ENCODE measurements at places on chromosomes 4 and X.

DNA sequence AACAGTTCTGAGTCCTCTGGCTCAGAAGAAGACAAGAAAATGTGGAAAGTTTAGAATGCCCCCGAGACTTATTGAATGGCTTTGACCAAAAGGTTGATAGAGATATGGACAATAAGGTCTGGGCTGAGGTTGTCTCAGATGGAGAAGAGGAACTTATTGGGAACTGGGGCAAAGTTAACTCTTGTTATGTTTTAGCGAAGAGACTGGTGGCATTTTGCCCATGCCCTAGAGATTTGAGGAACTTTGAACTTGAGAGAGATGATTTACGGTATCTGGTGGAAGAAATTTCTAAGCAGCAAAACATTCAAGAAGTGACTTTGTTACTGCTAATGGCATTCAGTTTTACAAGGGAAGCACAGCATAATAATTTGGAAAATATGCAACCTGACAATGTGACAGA is 1549.3 kb upstream of the ADGRL3 start:
- DNase-seq = no peak

- DNase-seq = no peak
These were observed 9.8 kb upstream of the PGM2 start for GRCh38 chr4:37816719-37817118.

DNA sequence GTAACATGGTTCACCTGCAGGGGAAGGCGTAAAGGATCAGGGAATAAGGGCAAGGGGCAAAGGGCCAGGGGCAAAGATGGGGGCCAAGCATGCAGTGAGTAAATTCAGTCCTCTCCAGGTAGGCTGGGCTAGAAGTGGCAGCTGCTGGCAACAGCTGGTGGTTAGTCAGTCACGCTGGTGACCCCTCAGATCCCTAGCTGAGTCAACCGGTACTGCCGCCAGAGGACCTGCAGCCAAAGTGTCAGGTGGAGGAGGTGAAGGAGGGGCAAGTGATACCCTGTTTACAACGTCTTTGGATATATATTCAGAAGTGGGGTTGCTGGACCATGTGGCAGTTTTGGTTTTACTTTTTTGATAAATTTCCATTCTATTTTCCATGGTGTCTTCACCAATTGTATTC is 24.6 kb upstream of the NAP1L2 start:
- DNase-seq = no peak

DNA sequence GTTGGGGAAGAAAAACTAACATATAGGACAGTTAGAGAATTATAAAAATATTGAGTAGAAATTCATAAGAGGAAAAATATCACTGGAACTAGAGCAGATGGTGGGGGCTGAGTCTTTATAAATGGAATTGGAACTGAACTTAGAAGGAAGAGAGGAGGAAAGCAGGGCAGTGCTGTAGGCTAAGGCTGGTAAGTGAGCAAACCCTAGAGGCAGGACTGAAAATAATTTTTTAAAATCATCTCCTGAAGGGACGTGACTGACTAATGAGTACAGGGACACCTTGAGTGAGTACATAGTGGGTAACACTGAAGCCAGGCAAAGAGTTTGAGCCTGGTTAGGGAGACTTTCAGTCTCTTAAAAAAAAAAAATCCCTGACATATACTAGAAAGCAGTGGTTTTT is 63.3 kb downstream of the GALNT7 start:
- DNase-seq = no peak

DNA sequence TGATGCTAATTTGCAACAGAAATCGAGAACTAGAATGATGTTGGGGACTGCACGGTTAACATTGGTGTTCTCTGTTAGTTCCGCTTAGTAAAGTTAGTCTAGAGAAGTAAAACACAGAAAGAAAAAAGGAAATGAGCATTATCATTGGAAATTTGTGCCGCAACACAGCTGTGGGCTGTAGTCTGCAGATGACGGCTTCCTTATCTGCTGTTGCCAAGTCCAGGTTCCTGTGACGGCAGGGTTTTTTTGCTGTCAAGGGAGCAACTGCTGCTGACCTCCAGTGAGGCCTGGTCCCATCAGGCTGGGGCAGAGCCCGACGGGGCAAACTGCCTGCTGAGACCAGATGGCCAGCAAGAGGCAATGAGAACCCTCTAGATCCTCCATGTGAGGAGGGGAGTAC is 38.9 kb upstream of the PHEX start:
- peak; percentile 34 for DNase-seq

- no peak for DNase-seq
These were observed 29.9 kb downstream of the TBL1X start for GRCh38 chrX:9494771-9495170.

DNA sequence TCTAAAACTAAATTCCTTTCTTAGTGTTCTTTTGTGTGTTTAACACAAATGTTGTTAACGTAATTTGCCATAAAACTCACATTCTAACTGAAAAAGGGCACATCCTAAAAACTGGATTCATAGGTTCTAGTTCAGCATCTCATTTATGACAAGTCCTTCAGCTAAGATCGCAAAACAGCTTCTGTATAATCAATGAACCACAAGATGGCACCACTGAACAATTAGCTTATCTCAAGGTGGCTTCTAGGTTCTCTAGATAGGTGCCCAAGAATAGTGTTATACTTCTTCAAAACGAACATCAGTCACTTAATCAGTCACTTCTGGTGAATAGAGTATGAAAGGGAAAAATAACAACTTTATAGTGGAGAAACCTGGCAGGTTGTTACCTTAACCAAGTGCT is 54.3 kb downstream of the NRK start:
- no peak for DNase-seq

- DNase-seq = no peak
These were observed 99.5 kb downstream of the ADGRA3 start for GRCh38 chr4:22416403-22416802.

GRCh38 chr4:52299120-52299519 is 248.0 kb downstream of the SPATA18 start:
- DNase-seq = no peak

DNA sequence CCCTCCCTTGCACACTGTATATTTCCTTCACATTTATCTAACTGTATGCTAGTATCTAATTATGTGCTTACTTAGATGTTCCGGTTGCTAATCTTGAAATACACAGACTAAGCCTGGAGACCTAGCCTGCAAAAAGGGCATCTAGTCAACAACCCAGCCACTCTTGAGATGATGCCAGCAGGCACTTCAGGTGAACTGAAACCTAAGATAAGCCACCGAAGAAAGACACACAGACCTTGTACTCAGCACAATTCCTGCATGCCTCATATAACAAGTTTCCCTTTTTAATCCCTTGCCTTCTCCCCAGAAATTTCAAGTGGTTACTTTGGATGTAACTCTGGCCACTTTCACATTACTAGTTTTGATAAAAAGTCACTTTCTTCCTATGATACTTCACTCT is 2506.6 kb downstream of the ARAP2 start:
- no peak for DNase-seq

DNA sequence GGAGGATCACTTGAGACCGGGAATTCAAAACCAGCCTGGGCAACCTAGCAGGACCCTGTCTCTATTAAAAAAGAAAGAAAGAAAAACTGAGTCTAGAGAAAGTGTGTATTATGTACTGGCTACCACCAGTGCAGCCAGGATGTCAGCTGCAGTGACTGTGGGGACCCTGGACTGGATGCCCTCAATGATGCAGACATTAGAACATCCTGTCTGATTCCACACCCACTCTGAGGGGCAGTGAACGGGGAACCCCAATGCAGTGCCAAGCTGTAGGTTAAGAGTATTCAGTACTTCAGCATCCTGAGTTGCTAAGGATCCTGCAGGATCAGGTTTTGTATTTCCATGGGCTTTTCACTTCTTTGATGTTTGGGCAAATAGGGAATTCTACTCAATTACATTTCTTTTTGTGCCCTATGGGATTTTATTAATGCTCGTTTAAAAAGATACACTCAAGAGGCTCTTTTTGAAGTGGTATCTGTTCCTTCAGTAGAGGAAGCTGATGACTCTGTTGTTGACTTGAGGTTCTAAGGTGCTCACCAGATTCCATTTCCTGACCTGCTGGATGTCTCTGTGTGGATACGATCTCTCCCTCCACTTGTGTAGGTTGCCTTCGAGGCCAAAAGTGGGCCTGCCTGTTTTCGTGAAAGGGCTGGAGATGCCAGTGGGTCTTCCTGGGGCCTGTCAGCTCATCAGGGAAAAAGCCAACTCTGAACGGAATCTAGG is 85.9 kb upstream of the CLCN4 start:
- DNase-seq = no peak

DNA sequence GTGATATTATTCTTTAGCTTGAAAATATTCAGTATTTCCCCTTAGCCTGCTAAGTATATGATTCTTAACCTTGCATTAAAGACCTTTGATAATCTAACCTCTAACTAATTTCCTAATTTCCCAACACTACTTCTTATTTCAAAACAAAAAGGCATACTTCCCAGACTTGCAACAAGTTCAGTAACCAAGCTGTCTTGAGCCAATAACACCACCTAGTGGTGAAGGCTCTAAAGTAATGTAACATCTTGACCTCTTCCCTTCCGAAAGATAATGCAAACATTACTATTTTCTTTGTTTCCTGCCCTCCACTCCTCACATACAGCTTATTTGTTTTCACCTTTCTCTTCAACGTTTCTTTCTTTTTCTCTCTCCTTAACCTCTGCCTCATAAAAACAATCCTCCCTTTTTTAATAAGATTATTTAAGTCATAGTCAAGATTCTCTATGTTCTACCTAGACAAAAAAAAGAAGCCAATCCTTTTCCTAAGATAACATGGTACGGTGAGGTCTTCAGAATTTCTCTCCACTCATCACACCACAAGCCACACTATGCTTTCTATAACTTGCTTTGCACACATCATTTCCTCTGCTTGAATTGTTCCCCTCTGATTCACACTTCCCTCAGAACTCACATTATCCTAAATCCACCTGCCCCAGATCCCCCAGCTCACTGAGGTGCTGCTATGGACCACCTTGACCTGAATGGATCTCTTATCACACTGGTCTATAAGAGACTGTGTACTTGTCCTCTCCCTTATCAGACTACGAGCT is 3.5 kb downstream of the FAT1 start:
- no peak for DNase-seq

DNA sequence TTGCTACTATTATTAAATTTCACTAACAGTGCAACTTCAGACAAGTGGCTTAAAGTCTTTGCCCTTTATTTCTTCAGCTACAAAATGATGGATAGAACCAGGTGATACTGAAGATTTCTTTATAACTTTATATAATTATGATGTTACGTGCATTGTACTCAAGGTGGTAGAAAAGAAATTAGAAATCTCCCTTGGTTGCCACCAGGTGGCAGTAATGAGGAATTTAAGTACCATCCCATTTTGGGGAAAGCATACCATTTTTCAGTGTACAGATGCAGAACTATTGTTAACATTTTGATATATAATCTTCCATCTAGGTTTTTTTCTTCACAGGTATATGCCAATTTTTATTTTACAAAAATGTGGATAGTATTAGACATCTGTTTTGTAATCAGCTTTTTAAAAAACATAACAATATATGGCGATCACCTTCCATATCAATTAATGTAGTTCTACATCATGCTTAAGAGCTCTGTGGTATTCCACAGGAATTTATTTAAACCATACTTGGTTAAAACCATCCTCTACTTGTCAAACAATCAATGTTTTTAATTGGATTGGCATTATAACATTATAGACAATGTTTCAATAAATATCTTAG is 37.7 kb upstream of the RAB33B start:
- no peak for DNase-seq

DNA sequence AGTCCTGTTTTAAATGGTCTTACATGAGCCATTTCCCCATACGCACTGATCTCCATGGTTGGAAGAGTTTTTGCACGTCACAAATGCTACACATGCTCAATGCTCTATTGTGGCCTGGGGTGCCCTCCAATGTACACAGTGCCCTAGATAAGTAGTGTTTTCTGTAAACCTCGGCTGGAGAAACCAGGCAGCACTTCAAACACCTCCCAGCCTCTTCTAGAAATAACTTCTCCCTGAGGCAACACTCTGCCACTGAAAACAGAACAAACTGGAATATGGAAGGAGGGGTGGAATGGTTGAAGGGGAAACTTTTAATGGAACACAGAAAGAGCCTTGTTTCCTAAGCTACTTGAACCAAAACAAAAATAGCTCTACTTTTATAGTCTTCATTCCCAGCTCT is 123.9 kb upstream of the CBR4 start:
- DNase-seq = no peak

- DNase-seq = no peak
These were observed 85.0 kb downstream of the WWC2 start for GRCh38 chr4:183183906-183184535.

GRCh38 chr4:37561196-37561802 is 124.9 kb downstream of the RELL1 start:
- DNase-seq = no peak

DNA sequence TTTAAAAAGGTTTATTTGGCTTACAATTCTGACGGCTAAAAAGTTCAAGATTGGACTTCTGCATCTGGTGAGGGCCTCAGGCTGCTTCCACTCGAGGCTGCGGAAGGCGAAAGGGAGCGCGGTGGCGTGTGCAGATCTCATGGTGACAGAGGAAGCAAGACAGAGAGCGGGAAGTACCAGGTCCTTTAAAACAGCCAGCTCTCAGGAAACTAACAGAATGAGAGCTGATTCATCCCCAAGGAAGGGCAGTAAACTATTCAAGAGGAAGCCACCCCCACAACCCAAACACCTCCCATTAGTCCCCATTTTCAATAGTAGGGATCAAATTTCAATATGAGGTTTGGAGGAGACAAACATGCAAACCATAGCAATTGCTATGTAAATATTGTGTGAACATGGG is 2144.2 kb upstream of the AGA start:
- no peak for DNase-seq

DNA sequence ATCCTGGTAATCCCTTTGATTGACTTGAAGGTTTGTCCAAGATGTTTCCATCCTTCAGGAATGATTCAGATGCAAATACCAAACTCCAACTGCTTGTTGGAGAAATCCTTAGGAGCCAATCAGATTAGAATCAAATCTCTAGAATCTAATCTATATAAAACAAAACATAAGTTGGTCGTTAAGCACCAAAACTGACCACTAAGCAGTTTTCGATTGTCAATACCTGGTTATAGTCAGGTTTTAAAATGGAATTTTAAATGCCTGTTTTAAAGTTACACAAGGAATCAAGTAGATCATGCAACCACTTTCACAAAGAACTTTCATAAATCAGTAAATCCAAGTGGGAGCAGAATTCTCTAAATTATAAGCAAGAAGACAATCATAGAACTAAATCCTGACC is 236.1 kb downstream of the PARM1 start:
- DNase-seq = no peak

GRCh38 chr4:53809816-53810215 is 218.5 kb upstream of the LNX1 start:
- DNase-seq = no peak

DNA sequence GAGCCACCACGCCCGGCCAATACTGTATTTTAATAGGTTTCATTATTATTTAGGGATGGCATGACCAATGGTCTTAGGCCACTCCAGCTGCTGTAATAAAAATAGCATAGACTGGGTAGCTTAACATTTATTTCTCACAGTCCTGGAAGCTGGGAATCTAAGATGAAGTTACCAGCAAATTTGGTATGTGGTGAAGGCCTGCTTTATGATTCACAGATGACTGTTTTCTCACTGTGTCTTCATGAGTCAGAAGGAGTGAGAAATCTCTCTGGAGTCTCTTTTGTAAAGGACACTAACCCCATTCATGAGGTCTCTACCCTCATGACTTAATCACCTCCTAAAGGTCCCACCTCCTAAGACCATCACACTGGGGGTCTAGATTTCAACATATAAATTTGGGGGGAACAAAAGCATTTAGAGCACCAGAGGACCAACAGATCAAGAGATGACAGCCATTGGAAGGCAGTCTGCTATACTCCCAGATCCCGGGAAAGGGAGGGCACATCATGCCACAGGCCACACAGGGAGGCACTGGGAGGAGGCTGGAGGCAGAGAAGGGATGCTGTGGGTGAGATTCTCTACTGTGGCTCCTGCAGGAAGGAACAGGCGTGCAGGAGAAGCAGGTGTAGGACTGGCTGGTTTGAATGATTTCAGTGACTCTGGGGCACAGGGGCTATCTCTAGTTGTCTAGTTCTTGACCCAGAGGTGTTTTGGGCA is 335.8 kb upstream of the SFRP2 start:
- DNase-seq = no peak
